ENCODE measurements at places on chromosomes 3 and 15.

DNA sequence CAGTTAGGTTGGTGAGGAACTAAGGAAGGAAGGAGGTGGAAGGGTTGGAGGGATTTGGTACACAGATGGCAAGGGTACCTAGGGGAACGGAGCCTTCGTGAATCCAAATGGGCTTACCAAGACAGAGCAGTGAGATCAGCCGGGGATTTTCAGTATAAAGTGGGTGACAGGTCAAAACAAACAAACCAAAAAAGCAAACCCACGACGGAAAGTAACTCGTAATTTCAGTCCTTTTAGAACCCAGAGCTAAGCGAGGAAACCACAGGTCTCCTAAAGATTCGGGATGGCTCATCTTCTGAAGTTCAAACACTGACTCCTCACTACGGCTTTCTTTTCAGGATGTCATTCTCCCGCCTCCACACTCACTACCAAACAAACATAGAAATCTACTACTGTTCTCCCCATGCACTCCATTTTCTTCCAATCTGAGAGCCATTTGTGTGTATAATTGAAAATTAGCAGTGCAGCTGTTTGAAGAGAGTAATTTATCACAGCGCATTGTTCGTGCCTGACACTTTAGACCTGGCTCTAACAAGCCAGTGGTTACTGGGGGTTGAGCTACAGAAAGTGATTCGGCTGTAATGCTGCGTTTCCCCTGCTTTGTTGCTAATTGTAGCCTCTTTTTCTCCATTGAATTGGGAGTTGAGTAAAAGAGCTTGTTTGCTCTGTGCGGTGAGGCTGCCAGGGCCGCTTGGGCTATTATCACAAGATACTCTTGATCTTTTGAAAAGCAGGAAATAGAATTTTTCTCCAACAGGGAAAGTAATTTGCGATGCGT lies 64.7 kb upstream of the CCDC39 start:
- DNase-seq: no peak

DNA sequence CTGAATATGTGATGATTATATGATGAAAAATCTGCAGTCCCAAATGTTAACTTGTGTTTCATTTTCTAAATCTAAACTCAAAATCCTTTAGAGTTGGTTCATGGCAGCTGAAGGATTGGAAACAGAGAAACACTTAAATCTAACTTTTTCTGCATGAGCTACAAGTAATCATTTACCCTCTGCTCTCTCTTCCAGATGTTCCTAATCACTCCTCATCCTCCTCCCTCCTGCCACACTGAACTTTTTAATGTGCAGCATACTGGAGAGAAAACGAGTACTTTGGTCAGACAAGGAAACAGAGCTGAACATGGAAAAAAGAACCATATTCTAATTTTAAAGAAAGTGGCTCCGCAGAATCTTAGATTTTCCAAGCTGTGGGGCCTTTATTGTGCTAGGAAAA lies 321.2 kb upstream of the COL8A1 start:
- DNase-seq: no peak

- DNase-seq: no peak
These were observed 686.2 kb downstream of the NLGN1 start for GRCh38 chr3:174083706-174084105.

DNA sequence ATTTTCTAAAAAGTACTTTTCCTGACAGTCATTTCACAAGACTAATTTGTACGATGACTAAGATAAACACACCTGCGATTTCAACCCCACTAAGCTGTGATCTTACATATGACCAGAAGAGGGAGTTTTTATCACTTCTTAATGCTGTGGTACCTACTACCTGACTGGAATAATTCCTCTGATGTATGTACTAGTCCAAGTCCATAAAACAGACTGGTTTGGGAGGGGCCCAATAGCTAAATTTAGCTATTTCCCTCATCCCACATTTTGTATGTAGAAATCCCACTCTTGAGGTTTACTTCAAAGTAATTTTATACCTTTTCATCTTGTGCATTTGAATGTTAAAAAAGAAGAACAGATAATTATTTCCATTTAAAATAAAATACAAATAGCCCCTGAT lies 49.7 kb upstream of the SCAANT1 start:
- no peak for DNase-seq

GRCh38 chr15:51105430-51106016 lies 10.8 kb upstream of the TNFAIP8L3 start:
- DNase-seq: no peak

GRCh38 chr3:49952924-49953323 lies 13.0 kb downstream of the RBM6 start:
- DNase-seq: no peak

DNA sequence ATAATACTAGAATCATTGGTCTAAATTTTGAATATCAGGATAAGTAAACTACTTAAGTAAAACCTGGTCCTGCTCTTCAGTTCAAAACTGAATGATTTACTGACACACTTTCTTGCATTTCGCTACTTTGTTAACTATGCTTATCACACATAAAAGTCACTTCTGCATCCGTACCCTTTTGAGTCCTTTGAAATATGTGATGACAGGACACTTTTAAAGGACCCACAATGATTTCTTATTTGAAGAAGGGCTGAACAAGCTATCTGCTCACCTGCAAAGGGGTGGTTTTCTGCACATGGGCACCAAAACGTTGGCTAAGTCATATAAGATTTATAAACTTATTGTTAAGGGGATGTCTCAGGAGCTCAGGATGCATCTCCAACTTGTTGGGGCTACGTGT lies 15.0 kb downstream of the GATM start:
- DNase-seq: no peak

GRCh38 chr3:134357261-134357913 lies 16.9 kb downstream of the AMOTL2 start:
- no peak for DNase-seq

DNA sequence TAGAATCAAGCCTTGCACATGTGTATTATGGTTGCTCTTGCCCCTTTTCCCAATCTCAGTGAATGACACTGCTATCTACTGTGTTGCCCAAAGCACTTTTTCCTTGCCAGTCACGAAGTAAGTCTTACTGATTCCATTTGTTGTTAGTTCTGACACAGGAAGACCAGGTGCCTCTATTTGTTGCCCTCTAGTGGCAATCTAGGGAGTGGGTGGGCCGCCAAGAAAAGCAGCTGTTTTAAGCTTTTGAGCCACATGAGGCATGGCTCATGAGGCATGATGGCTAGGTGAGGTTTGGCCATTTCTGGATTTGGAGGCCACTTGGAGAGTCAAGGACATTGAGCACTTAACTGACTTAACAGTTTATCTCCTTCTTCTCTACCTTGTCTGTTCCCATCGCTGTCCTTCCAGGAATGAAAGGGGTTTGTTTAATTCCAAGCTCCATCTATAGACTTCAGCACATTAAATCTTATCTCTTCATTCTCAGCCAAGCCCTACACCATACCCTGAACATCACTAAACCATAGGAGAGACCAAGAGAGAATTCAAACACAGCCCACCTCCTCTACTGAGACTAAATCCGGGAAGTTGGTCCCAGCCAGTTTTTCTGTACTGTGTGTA lies 103.1 kb downstream of the HCN4 start:
- peak; percentile 32 for DNase-seq

- DNase-seq: no peak
These were observed 144.7 kb upstream of the DPH6 start for GRCh38 chr15:35690698-35691116.

DNA sequence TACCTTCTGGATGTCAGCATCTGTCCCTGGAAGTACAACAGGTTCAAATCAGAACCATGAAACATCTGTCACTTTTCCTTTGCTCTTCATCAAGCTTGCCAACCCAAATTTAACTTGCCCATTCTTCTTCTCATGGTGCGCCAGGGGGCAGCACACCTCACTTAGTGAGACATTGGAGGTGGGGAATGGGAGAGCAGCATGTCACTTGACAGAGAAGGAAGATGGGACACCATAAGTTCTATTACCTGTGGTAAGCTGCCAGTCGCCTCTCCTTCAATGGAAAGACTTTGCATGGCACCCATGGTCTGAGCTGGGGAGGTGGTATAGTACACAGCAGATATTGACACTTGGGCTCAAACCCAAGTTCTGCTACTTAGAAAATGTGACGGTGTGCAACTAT lies 2.9 kb downstream of the SCN5A start:
- no peak for DNase-seq

GRCh38 chr3:5057272-5057671 lies 64.8 kb upstream of the ARL8B start:
- no peak for DNase-seq

DNA sequence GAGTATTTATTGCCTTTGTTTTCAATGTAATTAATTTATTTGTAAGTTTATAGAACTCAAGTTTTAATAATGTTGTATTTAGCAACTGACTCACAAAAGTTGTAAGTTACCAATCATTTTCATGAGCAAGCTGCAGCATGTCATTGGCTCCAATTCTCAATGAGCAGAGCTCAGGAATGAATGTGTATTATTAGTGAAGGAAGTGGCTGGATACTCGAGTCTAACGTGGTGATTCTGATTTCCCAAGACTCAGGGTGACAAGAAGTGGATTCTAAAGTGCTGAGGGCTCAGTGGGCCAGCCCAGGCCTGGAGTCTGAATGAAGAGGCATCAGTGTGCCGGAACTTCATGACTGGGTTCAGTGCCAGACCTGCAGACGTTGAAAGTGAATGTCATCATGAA lies 39.6 kb downstream of the CLDN11 start:
- DNase-seq: no peak

DNA sequence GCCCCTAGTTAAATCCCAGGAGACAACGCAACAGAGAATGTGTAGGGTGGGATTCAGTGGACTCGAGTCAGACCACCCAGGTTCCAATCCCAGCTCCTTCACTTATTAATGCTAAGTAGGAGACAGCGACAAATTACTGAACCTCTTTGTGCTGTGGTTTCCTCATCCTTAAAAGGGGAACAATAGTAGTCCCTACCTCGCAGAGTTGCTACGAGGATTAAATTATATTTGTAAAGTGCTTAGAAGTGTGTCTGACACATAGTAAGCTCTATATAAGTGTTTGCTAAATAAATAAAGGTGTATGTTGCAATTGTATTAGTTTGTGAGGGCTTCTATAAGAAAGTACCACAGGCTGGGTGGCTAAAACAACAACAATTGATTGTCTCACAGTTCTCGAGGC lies 58.0 kb upstream of the PPARG start:
- DNase-seq: no peak

- no peak for DNase-seq
These were observed 21.0 kb downstream of the RFT1 start for GRCh38 chr3:53109190-53109589.

DNA sequence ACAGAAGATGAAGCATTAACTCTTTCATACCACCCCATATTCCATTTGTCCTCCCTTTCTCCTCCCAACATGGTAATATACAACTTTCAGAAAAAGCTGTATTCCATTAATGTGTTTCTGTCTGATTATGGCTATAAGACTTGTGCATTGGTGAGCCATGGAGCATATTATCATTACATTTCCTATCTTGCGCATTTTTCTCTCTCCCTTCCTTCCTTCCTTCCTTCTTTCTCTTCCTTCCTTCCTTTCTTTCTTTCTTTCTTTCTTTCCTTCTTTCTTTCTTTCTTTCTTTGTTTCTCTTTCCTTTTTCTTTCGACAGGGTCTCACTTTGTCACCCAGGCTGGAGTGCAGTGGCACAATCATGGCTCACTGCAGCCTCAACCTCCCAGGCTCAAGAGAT lies 25.5 kb upstream of the PDE8A start:
- DNase-seq: no peak

DNA sequence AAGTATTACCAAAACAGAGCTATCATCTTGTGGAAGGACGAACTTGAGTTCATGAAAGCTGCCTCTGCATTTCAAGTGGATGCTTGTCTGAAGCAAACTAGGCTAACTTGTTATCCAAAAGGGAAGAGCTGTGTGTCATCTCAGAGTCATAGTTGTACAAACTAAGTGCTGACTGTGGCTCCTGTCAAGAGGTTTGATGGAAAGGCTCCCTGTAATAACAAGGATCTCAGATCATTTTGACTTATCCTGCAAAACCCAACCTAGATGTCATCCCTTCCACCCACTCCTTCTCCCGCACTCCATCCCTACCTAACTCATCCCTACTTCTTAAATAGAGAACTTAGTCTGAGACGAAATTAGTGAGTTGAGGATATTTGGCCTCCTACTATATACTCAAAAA lies 110.8 kb downstream of the NR2E3 start:
- no peak for DNase-seq

DNA sequence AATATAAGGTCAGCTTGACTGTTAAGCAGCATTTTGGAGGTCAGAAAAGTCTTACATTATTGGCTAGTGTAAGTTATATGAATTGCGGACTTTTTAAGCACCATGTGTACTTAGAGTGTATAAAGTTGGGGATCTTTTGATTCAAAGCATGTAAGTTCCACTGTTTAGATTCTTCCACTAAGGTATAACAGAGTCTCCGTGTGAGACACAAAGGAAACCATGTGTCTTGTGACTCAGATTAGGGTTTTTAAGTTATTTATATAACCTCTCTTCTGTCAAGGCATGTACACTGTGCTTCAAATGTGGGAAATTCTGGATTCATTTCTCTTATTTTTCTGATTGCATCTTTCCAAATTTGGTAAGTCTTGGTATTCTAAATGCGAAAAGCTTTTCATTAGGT lies 143.5 kb upstream of the SOX2 start:
- DNase-seq: no peak

GRCh38 chr3:29889215-29889614 lies 608.3 kb downstream of the RBMS3 start:
- DNase-seq: no peak

DNA sequence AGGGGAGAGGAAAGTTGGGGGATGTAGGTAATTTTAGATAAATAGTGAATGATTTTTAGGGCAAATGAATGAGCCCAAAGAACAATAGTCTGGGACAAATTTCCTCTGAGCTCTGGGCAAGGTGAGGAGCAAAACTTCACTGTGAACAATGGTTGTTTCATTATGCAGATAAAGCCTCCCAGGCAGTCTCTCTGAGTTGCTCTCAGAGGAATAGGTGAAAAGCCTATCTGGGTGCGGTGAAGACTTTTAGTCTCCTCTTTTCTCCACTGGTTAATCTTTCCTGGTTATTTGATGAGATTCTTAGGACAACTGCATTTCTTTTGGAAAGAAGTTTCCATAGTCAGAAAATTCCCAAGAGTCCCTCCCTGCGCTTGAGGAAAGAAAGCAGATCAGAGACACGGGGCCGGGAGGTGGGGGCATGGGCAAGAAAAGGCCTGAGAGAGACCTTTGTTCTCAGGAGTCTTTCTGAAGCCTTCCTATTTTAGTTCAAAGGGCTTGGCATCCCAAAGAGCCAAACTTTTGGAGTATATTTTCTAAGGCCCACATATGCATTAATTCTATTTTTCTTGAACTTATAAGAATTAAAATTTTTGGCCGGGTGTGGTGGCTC lies 353.6 kb upstream of the SLCO3A1 start:
- no peak for DNase-seq

- DNase-seq: no peak
These were observed 122.9 kb downstream of the RORA start for GRCh38 chr15:61106044-61106834.

DNA sequence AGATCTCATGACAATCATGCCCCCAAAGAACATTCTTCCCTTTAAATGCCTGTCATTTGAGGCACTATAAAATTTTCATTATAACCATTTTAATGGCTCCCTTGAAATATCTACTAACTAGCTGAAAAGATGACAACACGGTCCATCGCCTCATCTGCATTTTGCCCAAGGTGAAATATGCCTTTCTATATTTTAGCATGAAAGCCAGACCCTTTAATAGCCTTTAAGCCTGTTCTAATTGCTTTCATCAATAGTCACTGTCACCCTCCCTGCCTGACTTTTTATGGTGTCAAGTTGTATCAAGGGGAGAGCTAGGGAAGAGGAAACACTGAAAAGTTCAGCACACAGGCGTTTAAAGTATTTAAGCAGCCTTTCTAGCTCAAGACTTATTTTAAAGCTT lies 144.1 kb upstream of the PRICKLE2 start:
- no peak for DNase-seq
